IMR-90 (cell line): ENCODE measurements at places on chromosomes 16 and 17. TPM values are rescaled to one million over a fixed set of nuclear protein-coding genes. Genes with fewer than 3 reads are reported as not detected.

DNA sequence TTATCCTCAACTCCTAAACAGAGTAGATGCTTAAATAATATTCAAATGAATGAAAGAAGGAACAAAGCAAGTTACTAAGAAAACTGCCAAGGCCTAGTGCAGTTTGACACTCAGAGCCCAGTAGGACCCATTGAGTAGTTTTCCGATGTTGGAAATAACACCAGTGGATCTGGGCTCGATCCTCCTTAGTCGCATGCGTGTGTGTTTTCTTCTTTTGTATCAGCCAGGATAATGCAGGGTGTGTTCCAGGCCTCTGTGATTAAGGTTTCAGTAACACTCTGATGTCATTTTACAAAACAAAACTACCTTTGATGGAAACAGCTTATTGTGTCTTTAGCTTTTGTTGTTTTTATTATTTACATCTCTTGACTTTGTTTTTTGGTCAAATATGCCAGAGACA lies 24.5 kb downstream of the KSR1 start:
- DNase-seq, result no peak
- peaks cover 14% of the 10 kb centered on the region for H3K4me1 ChIP-seq
- H3K27me3 ChIP-seq, result no peaks in the 10 kb centered on the region
- H3K4me3 ChIP-seq, result no peak overlapping the region
- H3K27ac ChIP-seq, result no peak overlapping the region
- H3K36me3 ChIP-seq, result peaks cover 14% of the 10 kb centered on the region; the same call in 1 of the 2 replicates

GRCh38 chr16:24381470-24382118 lies 125.5 kb downstream of the CACNG3 start:
- H3K27me3 ChIP-seq, result no peaks in the 10 kb centered on the region
- H3K27ac ChIP-seq, result no peak overlapping the region
- H3K4me3 ChIP-seq, result no peak overlapping the region
- H3K4me1 ChIP-seq, result no peaks in the 10 kb centered on the region

DNA sequence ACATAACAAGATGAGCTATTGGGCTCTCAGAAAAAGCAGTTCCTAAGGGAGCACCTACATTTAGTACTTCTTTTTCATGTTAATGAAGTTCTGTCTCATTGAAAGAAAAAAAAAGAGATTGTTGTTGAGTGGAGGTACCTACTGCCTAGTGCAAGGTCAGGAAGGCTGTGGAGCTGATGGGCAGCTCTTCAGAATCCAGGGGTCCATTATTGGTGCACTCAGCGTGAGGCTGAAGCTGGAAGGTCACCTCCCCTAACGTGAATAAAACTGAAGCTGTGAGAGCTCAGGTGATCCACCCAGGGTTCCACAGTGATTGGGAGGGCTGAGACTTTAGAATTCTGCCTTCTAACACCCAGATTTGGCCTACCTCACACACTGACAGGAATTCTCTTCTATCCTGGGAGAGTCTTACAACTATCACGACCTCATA lies 153.9 kb upstream of the TBX2 start:
- no peaks in the 10 kb centered on the region for H3K27me3 ChIP-seq
- no peak overlapping the region for H3K4me3 ChIP-seq
- H3K36me3 ChIP-seq, result no peaks in the 10 kb centered on the region
- DNase-seq, result no peak
- peaks cover 7% of the 10 kb centered on the region for H3K4me1 ChIP-seq
- H3K27ac ChIP-seq, result no peak overlapping the region

DNA sequence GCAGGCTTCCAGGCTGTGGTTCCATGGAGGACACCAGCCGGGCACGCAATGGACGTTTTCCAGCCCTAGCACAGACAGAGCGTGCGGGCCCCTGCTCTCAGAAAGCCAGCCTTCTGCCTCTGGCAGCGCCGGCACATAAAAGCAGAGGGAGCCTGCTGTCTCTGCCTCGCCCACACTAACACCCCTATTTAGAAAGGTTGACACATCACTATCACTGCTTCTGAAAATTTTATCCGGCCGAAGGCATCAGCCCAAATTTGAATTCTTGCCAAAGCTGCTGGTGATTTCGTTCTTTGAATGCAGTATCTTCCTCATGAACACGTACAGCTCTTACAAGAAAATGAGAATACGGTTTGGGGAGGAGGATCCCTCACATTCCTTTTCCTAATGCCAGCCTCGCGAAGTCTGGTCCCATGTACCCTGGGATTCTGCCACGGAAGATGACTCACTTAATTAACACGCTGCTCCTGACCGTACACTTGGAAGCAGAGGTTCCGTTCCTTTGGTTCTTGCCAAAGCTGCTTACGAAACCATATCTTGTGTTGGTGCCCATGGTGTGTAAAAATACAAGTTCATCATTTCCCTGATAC lies 1.3 kb upstream of the RAB11FIP3 start:
- no peaks in the 10 kb centered on the region; the same call in 1 of the 2 replicates for H3K36me3 ChIP-seq
- H3K4me1 ChIP-seq, result peaks cover 13% of the 10 kb centered on the region
- DNase-seq, result peak; percentile 94

- no peak overlapping the region for H3K27ac ChIP-seq
- DNase-seq, result peak; percentile 59
- peak overlapping the region; percentile 59; the same call in 1 of the 2 replicates for H3K4me3 ChIP-seq
These were observed 705 bp upstream of the PITPNC1 start for GRCh38 chr17:67376415-67376736.

The P2RX1 gene
- not detected in 2 replicates for total RNA-seq

The KRTAP4-6 gene
- total RNA-seq, result not detected in 2 replicates

The FZD2 gene
- 21.3 and 22.8 TPM in 2 replicates for total RNA-seq
